IMR-90 (cell line): ENCODE measurements at places on chromosomes 2 and 18. TPM values are rescaled to one million over a fixed set of nuclear protein-coding genes. Genes with fewer than 3 reads are reported as not detected.

CENPA gene
- total RNA-seq = 7.7 and 10.0 TPM in 2 replicates

CDH20 gene
- not detected in 2 replicates for total RNA-seq

REG1B gene
- total RNA-seq = not detected in 2 replicates

- H3K4me3 ChIP-seq = no peak overlapping the region
- no peaks in the 10 kb centered on the region for H3K36me3 ChIP-seq
- no peaks in the 10 kb centered on the region for H3K4me1 ChIP-seq
- H3K27me3 ChIP-seq = peaks cover 42% of the 10 kb centered on the region
These were observed 60.7 kb upstream of the DAPL1 start for GRCh38 chr2:158734442-158734841.

DNA sequence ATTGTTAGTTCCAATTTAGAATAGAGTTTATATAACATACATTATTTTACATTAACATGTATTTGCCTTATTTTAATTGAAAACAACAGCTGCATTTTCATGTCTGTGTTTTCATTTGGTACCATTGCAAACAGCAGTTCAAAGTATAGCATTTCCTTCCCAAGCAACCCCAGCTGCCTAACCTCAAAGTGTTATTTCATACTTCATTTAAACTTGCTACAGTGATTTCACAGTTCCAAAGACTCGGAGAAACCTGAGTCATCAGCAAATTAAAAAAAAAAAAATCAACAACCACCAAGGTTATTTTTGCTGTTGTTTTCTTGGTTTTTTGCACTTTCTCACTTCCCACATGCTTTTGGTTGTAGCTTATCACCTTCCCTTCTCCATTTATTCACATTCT, 236.5 kb upstream of the SPHKAP start:
- DNase-seq = no peak
- H3K27ac ChIP-seq = no peak overlapping the region
- H3K36me3 ChIP-seq = no peaks in the 10 kb centered on the region
- no peaks in the 10 kb centered on the region for H3K4me1 ChIP-seq

DNA sequence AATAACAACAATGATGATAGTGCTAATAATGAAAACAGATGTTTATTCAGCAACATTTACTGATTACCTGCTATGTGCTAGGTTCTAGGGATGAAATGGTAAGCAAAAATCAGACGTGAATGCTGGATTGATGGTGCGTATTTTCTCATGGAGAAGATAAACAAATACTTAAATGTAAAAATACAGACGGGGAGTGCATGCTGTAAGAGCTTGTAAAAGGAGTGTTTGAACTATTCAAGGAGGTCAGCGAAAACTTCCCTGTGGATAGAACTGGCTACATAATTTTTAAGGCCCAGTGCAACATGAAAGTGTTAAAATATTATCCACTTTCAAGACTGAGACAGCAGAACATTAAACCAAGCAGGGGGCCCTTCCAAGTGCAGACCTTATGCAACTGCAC, 22.1 kb downstream of the MTX2 start:
- no peak overlapping the region for H3K27ac ChIP-seq
- no peak for DNase-seq
- no peaks in the 10 kb centered on the region for H3K27me3 ChIP-seq
- no peaks in the 10 kb centered on the region for H3K4me1 ChIP-seq

- no peaks in the 10 kb centered on the region for H3K36me3 ChIP-seq
- H3K27ac ChIP-seq = no peak overlapping the region
- H3K27me3 ChIP-seq = peaks cover 74% of the 10 kb centered on the region
- H3K4me3 ChIP-seq = no peak overlapping the region
These were observed 8.9 kb upstream of the RUFY4 start for GRCh38 chr2:218060118-218060517.

DNA sequence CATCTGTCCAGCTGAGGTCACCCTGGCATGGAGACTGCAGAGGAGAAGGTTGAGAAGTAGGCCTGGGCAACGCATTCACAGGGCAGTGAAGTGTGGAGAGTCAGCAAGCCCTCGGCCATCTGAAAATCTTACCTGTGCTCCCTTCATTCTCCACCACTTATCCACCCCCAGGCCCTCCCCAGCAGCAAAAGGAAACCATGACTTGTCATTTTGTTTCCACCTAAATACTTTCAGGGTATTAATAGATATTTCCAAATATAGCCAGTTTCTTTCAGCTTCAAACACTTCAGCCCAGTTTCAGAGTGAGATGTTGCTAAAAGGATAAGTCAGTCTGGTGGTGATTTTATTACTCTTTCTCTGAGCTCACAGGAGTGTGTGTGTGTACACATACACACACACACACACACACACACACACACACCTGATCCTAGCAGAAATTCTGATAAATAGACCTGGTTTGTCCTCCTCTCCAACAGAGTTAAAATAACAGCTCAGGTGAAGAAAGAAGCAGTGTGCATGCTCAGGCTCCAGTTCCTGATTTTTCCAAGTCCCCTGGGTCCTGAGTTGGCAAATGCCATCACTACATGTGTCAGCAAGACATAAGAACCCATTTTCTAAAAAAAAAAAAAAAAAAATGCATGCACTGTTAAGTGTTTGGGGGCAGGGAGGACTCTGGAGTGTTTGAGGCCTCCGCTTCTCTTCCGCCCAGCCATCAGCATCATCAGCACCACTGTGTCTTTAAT, 82.8 kb downstream of the LOXHD1 start:
- no peaks in the 10 kb centered on the region for H3K36me3 ChIP-seq
- no peak for DNase-seq
- no peak overlapping the region for H3K4me3 ChIP-seq
